ENCODE measurements at places on chromosomes 1 and 21.
A peak's percentile ranks its signal among the peaks of the same experiment; 100 is the strongest.

- no peak for DNase-seq
Observed at GRCh38 chr1:155984341-155984740, 6.0 kb upstream of the ARHGEF2 start.

GRCh38 chr21:41651830-41652229 is 115.0 kb downstream of the RIPK4 start:
- no peak for DNase-seq

DNA sequence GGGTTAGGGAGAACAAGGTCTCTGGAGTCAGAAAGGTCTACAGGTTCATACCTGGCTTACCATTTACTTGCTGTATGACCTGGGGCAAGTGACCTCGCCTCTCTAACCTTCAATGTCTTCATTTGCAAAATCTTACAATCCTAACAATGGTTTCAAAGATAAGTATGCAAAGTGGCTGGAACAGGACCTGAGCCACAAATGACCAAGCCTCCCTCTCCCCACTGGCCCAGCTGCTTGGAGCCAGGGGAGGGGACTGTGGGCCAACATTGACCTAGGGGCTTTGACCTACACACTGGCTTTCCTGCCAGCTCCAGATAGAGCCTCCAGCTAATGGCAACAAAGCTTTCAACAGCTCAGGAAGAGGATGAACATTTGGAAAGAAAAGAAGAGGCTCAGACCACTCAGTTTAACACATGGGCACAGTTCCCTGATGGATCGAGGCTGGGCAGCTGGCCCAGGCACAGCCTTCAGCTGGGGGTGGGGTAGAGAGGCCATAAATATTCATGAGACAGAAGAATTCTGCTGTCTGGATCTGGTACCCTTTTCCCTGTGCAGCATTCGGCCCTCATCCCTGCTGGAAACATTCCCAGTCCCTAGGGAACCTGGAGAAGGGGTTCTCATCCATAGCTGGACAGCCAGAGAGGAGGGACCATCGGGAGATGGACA is 12.9 kb downstream of the PTAFR start:
- no peak for DNase-seq

DNA sequence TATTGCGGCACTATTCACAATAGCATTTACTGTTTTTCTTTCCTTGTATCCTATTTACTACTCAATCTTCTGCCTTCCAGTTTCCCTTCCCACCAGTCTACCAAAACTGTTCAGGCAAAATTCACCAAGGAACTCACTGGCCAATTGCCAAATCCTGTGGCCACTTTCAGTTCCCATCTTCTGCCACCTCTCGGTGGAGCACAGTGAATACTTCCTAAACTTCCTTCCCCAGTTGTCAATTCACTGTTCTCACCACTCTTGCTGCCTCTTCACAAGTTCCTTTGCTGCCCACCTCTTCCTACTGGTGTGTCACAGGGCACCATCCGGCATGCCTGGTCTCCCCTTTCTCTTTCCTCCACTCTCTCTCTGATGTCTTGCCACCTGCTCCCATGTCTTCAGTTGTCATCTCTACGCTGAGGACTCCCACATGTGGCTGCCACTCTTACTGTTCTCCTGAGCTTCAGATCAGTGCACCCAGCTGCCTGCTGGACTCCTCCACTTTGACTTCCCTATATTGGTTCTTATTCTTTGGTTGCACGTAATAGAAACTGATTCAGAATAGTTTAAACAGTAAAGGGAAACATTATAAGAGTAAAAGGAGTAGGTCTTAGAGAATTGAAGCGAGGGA is 114.4 kb downstream of the PIK3R3 start:
- no peak for DNase-seq

- no peak for DNase-seq
Observed at GRCh38 chr1:44305962-44306422, 49.1 kb downstream of the ERI3 start.

DNA sequence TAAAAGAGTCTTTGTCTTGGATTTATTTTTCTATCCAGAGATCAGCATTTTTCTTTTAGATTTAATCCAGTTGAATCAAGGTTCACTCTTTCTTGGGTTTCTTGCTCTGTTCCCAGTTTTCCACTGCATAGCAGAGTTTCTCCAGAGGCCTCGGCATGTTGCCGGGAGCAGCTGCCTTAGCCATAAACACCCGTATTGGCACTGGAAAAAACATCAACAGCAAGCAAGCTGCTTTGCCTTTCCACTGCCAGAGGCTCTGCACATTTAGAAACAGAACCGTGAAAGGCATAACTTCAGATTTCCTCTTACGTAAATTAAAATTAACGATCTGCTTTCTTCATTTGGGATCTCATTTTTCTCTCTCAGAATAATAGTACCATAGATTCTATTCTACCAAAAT is 181.8 kb upstream of the L1TD1 start:
- DNase-seq: no peak

DNA sequence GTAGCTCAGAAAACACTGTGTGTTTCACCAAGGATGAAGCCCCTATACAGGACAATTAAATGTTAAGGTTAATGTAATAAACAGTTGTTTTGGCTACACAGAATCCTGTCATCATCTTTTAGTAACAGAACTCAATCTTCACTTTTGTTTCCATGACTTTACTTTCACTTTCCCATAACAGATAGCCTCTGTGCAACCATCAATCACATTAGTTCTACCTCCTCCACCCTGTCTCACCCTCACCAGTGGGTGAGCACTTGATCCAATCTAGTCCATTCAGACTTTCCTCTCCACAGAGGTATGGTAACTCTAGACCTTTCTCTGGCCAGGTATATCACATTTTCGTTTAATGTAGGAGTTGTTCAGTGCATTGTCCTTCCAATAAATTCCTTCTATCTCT is 1018.5 kb downstream of the ADGRL2 start:
- no peak for DNase-seq

DNA sequence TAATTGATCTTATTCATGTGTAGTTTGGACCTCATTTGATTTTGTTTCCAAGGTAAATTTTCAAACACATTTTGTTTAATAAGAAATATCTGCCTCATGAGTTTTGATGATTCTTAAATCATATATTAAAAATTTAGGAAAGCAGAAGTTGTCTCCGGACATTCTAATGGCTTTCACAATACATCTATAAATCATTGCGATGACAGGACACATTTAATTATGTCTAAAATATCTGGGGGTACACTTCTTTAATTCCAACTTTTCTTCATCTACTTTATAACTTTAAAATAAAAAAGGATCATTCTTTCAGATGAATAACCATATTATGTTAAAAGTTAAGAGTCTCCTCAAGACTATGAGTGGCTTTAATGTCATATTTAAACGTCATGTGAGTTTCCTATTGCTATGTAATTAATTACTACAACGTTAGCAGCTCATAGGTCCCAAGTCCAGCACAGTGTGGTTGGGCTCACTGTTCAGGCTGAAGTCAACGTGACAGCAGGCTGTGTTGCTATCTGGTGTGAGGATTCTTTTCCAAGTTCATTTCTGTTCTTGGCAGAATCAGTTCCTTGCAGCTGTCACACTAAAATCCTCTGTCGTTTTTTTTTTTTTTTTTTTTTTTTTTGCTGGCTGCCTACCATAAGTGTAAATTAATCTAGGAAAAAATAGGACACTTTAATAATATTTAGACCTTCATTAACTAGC is 893.5 kb downstream of the LTN1 start:
- no peak for DNase-seq

DNA sequence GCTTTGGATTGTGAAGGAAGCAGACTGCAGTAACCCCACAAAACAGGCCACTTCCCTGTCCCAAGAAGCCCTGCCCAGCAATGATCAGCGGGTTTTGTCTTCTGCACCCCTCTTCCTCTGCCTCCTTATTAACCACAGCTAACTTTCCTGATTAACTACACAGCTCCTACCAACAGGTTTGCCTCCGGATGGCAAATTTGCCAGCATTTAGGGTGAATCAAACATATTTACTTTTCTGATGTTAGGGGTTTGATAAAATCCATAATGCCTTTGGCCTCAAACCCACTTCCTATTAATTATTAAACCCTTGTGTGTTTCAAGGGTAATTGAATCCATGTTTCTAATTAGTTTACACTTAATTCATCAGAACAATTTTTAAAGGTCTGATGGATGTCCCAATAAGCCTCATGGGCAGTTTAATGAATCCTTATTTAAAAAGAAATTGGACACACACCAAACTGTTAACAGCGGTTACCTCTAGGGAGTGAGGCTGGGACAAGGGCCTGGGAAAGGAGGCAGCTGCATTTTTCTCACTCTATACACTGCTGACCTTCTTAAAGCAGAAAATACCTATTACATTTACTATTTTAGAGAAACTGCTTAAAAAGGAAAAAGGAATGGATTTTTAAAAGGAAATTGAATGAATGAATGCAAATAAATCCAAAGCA is 91.9 kb downstream of the CSMD2 start:
- no peak for DNase-seq

DNA sequence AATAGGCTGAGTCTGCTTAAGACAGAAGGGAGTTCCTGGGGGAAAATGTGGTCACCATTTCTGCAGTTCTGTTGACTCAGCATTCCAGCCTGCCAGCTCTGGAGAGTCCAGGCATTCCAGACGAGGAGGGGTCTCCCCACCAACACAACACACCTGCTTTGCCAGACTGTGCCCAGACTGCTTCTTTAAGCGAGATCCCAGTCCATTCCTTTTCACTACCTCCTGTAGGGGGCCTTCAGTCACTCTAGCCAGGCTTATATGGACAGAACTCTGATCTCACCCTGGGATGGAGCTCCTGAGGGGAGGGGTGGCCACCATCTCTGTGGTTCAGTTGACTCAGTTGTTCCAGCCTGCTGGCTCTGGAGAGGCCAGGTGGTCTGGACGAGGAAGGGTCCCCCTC is 48.5 kb downstream of the UBE2U start:
- DNase-seq: no peak

- no peak for DNase-seq
Observed at GRCh38 chr1:44000122-44000665, 8.8 kb downstream of the CCDC24 start.

GRCh38 chr1:22271847-22272801 is 129.2 kb upstream of the WNT4 start:
- DNase-seq: no peak

GRCh38 chr21:33383056-33383888 is 19.9 kb upstream of the IFNGR2 start:
- peak; percentile 62 for DNase-seq

DNA sequence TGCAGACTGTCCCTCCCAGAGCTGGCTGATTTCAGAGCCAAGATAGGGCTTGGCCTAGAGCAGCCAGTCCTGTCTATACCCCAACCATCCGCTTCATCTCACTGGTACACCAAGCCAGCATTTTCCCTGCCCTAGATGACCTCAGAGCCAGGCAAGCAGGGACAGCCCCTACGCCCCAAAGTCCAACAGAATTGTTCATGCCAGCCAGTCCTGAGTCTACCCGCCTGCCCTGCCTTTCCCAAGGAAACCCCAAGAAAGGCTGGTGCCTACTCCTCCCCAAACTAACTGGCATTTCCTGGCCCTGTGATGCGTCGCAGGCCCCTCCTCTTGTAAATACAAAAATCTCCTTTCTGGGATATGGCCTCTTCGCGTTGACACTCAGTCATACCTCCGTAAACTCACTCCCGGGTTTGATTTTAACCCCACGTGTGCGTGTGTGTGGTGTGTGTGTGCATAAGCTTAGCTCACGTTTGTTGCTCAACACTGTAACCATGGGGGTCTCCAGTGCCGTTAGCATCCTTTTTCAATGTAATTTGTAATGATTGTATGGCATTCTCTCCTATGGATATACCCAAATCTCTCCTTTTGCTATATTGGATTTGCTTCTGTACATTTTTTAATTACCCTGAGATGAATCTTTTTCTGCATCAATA is 75.3 kb downstream of the SIK1 start:
- DNase-seq: no peak

DNA sequence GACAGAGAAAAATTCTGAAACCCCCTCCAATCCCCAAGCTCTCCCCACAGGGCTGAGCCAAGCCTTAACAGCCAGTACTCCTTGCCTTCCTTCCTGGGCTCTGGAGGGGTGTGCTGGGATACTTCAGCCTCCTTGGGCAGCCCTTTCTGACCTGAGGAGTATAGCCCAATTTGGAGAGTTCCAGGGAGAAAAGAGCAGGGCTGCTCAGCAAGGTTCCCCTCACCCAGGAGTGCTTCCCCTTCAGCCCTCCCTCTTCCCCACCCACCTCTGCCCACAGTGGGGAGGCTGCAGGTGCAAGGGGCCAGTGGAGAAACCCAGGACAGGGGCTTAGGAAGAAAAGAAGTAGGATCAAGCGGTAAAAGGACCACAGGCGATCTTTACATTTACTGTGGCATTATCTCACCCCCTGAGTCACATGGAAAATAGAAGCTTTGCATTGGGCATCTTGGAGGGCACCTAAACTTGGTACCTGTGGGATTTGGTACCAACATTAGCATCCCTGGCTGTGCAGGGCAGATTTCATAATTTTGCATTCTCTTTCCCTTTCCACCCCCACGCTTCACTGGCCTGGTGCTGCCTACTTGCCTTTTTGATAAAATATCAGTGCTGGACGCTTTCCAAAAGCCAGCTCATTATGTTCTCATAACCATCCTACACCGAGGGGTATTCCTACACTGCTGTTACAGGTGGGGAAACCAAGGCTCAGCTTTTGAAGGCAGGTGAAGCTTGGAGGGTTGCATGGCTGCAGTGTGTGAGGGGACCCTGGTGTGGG is 2.8 kb upstream of the ADORA1 start:
- DNase-seq: no peak

DNA sequence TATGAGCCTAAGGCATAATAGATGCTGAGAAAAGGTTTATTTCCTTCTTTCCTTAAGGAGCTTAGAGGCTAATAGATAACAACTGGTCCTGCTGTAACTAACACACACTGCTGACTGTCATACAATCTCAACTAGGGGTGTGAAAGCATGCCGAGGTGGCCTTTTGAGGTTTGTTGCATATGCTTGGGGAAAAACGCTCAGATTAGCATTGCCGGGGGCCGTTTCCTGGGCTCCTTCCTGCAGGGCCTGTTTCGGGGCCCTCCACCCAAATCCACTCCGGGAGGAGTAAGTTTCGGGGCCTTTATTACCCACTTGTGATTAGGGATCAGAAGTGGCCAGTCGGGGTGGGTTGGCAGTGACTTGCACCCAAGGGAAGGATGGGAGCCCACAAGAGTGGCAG is 27.2 kb upstream of the RCSD1 start:
- no peak for DNase-seq

GRCh38 chr1:117347907-117348306 is 19.3 kb upstream of the MAN1A2 start:
- no peak for DNase-seq

- DNase-seq: no peak
Observed at GRCh38 chr1:208090388-208091301, 153.5 kb downstream of the PLXNA2 start.

- DNase-seq: no peak
Observed at GRCh38 chr1:156675210-156676113, 1.7 kb downstream of the NES start.

GRCh38 chr1:199855580-199855979 is 171.9 kb upstream of the NR5A2 start:
- DNase-seq: no peak

DNA sequence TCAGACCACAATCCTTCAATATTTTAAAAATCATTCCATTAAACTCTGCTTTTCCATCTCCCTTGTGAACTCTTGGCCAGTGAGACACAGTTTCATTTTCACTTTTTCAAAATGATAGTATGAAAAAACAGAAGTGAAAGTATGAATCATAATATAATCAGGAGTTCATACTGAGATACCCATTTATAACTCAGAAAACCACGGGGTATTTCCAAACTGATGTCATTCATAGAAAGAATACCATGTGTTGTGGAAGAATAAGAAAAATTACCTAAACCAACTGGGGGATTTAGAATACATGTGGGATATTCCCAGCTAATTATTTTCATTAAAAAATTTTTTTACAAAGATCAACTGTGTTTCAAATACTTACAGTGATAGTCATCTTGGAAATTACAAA is 149.9 kb downstream of the MRPL39 start:
- no peak for DNase-seq

- no peak for DNase-seq
Observed at GRCh38 chr21:31720330-31720729, 11.6 kb downstream of the SCAF4 start.

- no peak for DNase-seq
Observed at GRCh38 chr1:151175863-151176262, at the start of gene TMOD4. TMOD4 (minus strand) TSS chr1:151175981; CDS start chr1:151174875, 1,106 bp downstream.

Measured in activated effector memory CD4-positive, alpha-beta T cell treated with Interleukin-2 at 50 U/mL for 16 hours (primary cell).